NCI-H1694 treated with DMSO at 0.1 percent for 48 hours (cell line): ENCODE measurements at places on chromosomes 12 and 14.

DNA sequence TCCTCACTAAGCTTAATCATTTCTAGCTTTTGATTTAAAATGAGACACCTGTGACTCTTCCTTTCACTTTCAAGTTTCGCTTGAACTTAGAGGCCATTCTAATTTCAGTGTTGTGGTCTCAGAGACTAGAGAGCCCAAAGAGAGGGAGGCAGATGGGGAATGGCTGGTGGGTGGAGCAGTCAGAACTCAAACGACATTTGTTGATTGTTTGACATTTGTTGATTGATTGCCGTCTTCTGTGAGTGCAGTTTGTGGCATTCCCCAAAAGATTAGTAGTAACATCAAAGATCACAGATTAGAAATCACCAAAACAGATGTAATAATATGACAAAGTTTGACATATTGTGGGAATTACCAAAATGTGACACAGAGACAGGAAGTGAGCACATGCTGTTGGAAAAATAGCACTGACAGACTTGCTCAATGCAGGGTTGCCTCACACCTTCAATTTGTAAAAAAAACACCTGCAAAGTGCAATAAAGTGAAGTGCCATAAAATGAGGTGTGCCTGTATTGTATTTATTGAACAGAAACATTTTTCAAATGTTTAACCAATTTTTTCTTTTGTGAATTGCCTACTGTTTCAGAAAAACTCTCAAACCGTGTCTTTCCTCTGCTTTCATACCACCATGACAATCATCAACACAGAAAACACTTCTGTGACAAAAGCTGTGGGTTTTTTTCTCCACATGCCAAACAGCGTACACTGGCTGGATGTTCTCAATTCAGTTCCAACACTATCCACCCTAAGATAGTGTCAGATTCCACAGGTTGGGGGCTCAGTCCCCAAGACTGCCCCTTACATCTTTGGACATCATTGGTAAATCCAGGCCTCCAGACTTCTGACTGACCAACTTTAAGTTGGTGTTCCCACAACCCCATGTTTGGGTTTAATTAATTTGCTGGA, 376.3 kb upstream of the RGS6 start:
- no peak for DNase-seq

DNA sequence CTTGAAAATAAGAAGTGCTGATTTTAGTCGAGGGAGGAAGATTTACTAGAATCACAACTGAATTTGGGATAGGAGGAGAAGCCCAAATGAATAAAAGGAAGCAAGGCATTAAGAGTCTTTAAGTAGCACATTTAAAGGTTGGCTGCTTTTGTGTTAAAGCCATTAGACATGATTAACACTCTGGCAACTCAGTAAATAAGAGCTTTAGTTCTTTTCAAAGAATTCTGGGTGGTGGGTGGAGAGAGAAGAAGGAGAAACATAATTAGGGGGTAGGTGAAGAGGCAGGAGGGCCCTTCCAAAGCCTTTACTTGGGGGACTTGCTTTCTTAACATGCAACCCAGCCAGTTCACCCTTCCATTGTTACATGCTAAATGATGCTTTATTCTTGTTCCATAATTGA, 284.6 kb upstream of the SEL1L start:
- DNase-seq = no peak

DNA sequence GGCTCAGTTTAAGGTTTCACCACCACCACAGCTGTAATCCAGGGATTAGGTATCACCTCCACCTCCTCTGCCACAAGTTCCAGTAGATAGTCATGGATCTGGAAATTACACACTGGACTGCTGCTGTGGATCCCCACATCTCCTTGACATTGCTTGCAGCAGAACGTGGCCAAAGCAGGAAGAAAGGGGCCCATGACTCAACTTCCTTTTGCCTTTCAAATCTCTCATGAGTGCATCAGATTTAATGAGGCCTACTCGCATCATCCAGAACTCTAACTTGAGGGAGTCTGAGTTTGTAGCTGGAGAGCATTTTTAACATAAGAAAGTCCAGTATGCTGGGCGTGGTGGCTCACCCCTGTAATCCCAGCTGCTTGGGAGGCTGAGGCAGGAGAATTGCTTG, 29.2 kb upstream of the TMED10 start:
- DNase-seq = no peak

DNA sequence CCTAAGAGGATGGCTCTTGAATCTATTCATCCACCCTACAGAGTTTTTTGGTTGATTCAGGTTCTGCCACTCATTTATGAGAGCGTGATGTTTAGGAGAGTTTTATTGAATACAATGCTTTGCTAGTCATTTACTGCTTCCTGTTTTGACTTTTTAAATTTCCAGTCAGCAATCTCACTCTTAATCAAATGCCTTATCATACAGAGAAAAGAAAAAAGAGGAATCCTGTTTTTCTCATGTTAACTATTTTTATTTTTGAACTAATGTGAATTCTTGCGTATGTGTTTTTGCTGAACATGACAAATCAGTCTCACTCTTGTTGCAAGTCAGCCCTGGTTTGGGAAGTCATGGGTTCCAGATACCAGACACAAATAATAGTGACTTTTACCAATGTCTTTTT, 22.1 kb upstream of the LGMN start:
- no peak for DNase-seq

DNA sequence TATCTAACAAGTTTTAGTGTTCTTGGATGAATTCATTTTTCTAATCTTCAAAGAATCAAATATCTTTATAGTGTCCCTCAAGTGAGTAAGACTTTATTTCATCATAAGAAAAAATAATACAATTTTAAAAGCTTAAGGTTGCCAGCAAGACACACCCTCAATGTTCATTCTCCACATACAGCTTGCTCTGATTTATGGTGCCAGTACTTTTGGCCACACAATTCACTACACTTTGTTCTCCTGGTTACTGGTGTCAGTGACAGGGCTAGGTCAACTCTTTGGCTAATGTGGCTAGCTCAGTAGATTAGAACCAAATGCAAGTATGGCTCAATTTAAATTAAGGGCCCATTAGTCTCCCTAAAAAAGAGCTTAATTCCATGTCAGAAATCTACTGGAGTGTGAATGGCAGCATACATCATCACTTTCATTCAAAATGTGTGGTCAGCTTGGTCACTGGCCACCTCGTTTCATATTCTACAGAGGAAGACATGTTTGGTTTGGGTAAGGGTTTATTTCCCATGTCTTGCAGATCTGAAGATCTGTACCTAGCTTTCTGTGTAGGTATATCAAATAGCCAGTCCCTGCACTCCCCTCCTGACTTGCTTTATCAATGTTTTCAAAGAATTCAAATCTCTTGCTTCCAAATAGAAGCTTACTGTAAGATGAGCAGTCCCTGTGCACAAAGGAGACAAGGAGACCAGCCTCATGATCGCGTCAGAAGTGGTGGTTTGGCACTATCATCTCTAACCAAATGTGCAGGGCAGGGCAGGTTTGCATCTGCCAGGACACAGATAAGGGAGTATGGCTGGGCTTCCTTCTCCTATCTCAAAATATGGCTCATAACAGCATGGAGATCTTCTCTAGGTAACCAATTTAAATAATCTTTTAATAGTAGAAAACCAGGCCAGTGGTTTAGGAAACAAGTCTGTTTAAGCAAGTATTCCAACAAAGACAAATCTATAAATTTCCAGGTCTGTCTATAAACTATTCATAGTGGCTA, 31.3 kb downstream of the HECTD4 start:
- DNase-seq = no peak

- DNase-seq = no peak
Observed at GRCh38 chr14:21070610-21071224, 613 bp downstream of the ARHGEF40 start.

DNA sequence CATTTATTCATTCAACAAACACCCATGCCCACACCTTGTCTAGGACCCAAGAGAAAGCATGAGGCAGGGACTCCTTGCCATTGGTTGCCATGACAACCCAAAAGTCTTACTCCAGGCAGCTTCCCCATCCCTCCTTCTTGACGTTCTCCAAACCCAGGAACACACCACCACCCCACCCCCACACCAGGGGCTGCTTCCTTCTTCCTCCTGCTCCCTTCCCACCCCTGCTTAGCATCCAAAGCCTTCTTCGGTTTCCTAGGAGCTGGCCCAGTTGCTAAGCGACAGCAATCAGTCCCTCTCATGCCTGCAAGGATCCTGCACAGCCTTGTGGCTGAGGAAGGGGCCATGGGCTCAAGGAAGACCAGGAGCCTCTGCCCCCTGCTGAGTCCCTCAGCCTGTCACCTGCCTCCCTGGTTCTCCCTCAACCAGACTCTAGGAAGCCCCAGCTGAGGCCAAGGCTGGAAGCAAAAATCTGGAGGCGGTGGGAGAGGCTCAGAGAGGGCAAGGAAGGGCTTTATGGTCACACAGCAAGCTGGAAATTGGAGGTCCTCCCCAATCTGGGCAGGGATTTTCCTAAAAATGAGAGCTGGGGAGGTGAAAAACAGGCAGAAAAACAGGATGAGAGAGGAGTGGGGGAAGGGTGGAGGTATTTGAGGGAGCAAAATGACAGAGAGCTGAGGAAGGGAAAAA, 15.4 kb downstream of the RASAL1 start:
- no peak for DNase-seq

- DNase-seq = no peak
Observed at GRCh38 chr12:5433845-5434646, 2.1 kb downstream of the NTF3 start.

GRCh38 chr14:96925422-96925821, 128.2 kb downstream of the VRK1 start:
- no peak for DNase-seq

GRCh38 chr12:58347188-58347587, 405.8 kb downstream of the ATP23 start:
- DNase-seq = no peak

GRCh38 chr14:88384718-88385117, 739 bp upstream of the SPATA7 start:
- no peak for DNase-seq

GRCh38 chr14:68089146-68089731, 269.7 kb downstream of the RAD51B start:
- peak; percentile 98 for DNase-seq

- DNase-seq = no peak
Observed at GRCh38 chr12:51954561-51955361, 3.3 kb downstream of the ACVR1B start.

DNA sequence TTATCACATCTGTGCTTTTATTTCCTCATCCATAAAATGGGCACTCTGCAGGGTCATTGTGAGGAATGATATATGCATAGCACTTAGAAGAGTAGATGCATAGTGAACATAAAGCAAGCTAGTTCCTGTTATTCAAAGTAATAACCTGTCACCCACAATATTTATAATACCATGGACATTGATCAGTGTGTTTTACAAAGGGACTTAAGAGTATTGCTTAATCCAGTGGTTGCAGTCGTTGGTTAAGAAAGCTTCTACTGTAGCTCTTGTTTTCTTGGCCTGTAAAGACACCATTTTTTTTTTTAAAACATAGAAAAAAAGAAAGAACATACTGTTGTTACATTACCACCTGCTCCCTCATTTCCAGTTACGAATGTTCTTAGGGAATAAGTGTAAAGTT, 13.1 kb downstream of the METAP2 start:
- DNase-seq = no peak

DNA sequence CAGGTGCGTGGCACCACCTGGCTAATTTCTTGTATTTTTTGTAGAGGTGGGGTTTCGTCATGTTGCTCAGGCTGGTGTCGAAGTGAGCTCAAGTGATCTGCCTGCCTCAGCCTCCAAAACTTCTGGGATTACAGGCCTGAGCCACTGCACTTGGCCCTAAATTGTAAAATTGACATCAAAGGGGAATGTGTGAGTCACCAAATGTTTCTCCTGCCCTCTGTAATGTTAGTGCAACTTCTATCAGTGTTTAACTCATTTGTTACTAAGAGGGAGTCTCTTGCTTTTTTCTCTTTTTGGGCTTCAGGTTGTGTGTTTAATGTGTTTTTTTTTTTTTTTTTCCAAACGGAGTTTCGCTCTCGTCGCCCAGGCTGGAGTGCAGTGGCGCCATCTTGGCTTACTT, 2.3 kb downstream of the TULP3 start:
- no peak for DNase-seq

DNA sequence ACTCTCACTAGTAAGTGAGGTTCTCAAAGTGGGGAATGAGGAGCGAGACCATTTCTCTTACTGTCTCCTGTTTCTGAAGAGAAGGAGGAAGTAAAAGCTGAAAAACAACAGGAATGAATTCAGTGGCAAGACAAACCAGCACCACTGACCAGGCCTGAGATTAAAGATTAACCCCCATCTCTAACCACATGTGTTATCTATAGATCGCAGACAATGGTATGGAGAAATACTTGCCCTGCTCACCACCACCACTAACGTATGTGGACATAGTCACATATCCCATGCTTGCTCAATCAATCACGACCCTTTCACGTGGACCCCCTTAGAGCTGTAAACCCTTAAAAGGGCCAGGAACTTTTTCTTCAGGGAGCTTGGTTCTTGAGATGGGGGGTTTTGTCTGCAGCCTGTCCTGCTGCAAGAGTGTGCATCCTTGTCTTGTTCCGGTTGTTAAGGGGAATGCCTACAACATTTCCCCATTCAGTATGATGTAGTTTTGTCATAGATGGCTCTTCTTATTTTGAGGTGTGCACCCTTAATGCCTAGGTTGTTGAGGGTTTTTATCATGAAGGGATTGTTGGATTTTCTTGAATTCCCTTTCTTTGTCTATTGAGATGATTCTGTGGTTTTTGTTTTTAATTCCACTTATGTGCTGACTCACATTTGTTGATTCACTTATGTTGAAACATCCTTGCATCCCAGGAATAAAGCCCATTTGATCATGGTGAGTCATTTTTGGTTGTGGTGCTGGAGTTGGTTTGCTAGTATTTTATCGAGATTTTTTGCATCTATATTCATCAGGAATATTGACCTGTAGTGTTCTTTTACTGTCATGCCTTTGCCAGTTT, 698.8 kb upstream of the LMO3 start:
- no peak for DNase-seq

DNA sequence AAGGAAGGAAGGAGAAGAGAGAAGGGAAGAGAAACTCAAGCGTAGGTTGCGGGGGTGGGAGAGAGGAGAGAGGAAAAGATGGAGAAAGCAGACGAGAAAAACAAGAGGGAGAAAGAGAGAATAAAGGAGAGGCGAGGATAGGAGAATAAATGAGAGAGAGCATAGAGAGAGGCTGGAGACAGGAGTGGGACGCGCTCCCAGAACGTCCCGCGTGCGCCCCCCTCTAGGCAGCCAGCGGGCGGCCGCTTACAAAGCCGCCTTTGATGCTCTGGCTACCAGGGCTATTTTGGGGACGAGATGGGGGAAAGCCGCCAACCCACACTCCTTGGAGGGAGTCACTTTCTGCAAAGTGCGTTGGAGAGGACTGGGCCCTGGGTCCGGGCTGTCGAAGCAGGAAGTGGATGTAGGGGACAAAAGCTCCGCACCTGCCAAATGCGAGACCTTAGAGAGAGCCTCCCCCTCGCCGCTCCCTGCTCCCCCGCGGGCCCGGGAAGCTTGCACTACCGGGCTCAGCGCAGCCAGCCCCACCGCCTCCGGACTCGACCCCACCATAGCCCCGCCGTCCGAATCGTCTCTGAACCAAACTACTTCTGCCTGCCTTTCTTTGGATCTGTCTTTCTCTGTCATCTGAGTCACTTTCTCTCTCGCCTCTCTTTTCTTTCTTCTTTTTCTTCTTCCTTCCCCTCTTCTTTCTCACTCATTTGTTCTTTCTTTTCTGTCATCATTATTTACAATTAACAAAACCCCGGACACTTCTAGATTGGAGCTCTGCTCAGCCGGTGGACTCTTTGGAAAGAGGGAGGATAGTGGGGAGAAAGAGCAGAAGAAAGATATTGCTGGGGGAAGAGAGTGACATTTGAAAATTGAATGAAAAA, 8.0 kb downstream of the ASCL1 start:
- no peak for DNase-seq
